Fibroblast of villous mesenchyme (primary cell): ENCODE measurements at places on chromosomes 1 and 21. TPM values are rescaled to one million over a fixed set of nuclear protein-coding genes. Genes with fewer than 3 reads are reported as not detected.

The MACF1 gene
- total RNA-seq, result 409 and 554 TPM in 2 replicates

The NLRP3 gene
- 0.43 and 0.97 TPM in 2 replicates for total RNA-seq

The PROX1 gene
- total RNA-seq, result under 0.01 TPM in 2 replicates

The ROR1 gene
- total RNA-seq, result 8.6 and 10.3 TPM in 2 replicates

The SELP gene
- not detected in 2 replicates for total RNA-seq

The RYR2 gene
- not detected in 2 replicates for total RNA-seq

The CFHR1 gene
- 0.86 TPM in 1 of 2 replicates, not detected in the other for total RNA-seq

The BCL2L15 gene
- under 0.01 and 0.32 TPM in 2 replicates for total RNA-seq

The STMN1 gene
- 85.9 and 99.9 TPM in 2 replicates for total RNA-seq

The CELA3A gene
- total RNA-seq, result not detected in 2 replicates

The MSH4 gene
- under 0.01 and 0.43 TPM in 2 replicates for total RNA-seq

The ENAH gene
- 126 and 135 TPM in 2 replicates for total RNA-seq
